Activated CD4-positive, alpha-beta T cell treated with anti-CD3 and anti-CD28 coated beads, Interleukin-2, amount 10 ng/mL, durations not matched to agents 7 days and 5 days (primary cell): ENCODE measurements at places on chromosomes 12 and 14. TPM values are rescaled to one million over a fixed set of nuclear protein-coding genes. Genes with fewer than 3 reads are reported as not detected.
A peak's percentile ranks its signal among the peaks of the same experiment; 100 is the strongest.

Gene NANOG
- total RNA-seq = not detected

DNA sequence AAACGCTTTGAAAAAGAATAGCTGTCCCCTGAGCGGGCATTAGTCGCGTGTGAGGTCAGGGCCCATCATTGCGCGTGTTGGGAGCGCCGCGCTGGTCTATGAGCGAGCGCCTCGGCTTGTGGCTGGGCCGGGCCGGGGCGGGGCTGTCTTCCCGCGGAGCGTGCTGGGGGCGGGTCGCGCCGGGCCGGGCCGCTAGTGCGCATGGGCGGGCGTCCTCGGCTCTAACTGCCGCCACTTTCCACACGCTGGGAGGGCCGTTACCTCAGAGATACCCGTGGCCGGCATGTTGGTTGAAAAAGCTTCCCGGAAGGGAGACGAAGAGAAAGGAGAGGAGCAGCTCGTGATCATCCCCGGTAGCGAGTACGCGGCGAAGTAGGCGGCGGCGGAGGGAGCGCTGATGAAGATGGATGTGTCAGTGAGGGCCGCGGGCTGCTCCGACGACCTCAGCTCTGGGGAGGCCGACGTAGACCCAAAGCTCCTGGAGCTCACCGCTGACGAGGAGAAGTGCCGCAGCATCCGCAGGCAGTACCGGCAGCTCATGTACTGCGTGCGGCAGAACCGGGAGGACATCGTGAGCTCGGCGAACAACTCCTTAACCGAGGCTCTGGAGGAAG, at the start of gene EID3:
EID3 (plus strand) TSS at position 202 of the 614 bp plus-strand sequence; CDS start at position 398, 196 bp downstream.
- DNase-seq = peak; percentile 91

Gene LRP1-AS
- total RNA-seq = not detected

DNA sequence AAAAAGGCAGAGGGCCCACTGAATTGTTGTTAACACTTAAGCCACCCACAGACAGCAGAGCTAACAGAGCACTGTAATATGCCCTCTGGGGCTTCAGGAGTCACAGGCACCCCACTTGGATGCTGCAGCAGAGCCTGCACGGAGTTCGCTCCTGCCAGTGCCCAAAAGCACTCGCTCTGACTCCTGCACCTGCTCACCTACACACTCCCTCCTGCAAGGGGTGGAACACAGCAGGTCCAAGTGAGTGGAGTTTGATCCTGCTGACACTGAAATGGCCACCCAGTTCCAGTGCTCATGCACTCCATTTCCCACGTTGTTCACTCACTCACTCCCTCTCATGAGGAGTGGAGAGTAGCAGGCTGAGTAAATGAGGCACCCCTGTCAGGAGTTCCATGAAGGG, 68.8 kb downstream of the OSBPL8 start:
- DNase-seq = no peak
